Epithelial cell of proximal tubule (primary cell): ENCODE measurements at places on chromosomes 2 and 18. TPM values are rescaled to one million over a fixed set of nuclear protein-coding genes. Genes with fewer than 3 reads are reported as not detected.

RAB17 gene
- 0.94 and 6.1 TPM in 2 replicates for total RNA-seq

GAREM2 gene
- 1.9 and 3.3 TPM in 2 replicates for total RNA-seq

GALNT13 gene
- total RNA-seq = 0.52 and 1.3 TPM in 2 replicates

ZNF521 gene
- 2.0 and 12.2 TPM in 2 replicates for total RNA-seq

AQP12A gene
- total RNA-seq = not detected in 2 replicates

COLEC11 gene
- total RNA-seq = 0.40 and 2.4 TPM in 2 replicates

CTIF gene
- total RNA-seq = 12.9 and 21.2 TPM in 2 replicates

VIT gene
- not detected in 2 replicates for total RNA-seq

C2orf74 gene
- 4.4 and 9.1 TPM in 2 replicates for total RNA-seq

ELOA2 gene
- total RNA-seq = not detected in 2 replicates

TMEM247 gene
- not detected in 2 replicates for total RNA-seq

SPTBN1 gene
- total RNA-seq = 224 and 265 TPM in 2 replicates

TBR1 gene
- total RNA-seq = not detected in 2 replicates

CDKL4 gene
- total RNA-seq = 0.22 and 0.23 TPM in 2 replicates

ANKRD23 gene
- total RNA-seq = 0.22 and 1.1 TPM in 2 replicates

PFN4 gene
- total RNA-seq = not detected in 2 replicates

SLC39A6 gene
- 66.8 and 83.7 TPM in 2 replicates for total RNA-seq
